ENCODE measurements at places on chromosomes 3 and 15. TPM values are rescaled to one million over a fixed set of nuclear protein-coding genes. Genes with fewer than 3 reads are reported as not detected.

TMEM207 gene
- not detected for polyA plus RNA-seq

UQCRC1 gene
- 720 TPM for polyA plus RNA-seq

ACTR8 gene
- 5.9 TPM for polyA plus RNA-seq

NR2E3 gene
- polyA plus RNA-seq = 0.80 TPM

SST gene
- 0.74 TPM for polyA plus RNA-seq

MEGF11 gene
- polyA plus RNA-seq = 5.9 TPM

EHHADH gene
- 0.82 TPM for polyA plus RNA-seq

UROC1 gene
- 0.09 TPM for polyA plus RNA-seq

SLC28A2 gene
- not detected for polyA plus RNA-seq

FANCI gene
- polyA plus RNA-seq = 14.2 TPM

CSTA gene
- polyA plus RNA-seq = not detected

SI gene
- not detected for polyA plus RNA-seq

Data from H1 (cell line).